ENCODE measurements at places on chromosomes 11 and 22. TPM values are rescaled to one million over a fixed set of nuclear protein-coding genes. Genes with fewer than 3 reads are reported as not detected.

Gene GATD1
- total RNA-seq, result 43.5 TPM

DNA sequence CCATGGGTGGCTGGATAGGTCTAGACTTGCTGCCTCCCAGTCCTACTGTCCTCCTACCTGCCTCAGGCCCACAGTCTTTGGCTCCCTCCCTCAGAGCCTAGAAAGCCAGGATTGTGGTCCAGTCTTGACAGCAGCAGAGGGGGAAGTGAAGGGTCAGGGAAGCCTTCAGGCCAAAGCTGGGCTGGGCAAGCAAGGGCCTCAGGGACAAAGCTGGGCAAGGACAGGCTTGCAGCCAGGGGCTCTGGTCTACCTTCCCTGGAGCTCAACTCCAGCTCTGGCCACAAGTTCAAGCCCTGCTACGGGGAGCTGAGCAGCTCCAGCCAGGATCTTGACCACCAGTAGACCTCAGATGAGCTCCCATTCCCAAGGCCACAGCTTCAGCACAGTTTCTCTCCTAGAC is 14.9 kb downstream of the LMO1 start:
- DNase-seq, result no peak

GRCh38 chr11:14329702-14330101 is 29.3 kb downstream of the RRAS2 start:
- no peak for DNase-seq

DNA sequence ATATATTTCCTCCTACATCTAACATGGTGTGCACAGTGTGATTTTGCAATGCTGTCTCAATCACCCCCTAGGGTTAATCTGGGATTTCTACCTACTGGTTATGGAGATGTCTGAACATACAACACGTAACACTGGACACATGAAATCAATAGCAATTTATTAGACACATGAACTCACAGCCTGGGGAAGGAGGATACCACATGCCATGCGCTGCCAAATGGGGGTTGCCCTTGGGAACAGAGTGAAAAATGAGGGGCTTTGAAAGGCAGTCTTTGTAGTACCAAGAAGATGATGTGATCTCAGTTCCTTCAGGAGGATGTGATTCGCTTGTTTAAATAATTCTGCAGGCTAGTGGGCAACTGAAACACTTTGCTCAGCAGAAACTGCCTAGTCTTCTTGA is 253.6 kb upstream of the LRRC4C start:
- DNase-seq, result no peak

DNA sequence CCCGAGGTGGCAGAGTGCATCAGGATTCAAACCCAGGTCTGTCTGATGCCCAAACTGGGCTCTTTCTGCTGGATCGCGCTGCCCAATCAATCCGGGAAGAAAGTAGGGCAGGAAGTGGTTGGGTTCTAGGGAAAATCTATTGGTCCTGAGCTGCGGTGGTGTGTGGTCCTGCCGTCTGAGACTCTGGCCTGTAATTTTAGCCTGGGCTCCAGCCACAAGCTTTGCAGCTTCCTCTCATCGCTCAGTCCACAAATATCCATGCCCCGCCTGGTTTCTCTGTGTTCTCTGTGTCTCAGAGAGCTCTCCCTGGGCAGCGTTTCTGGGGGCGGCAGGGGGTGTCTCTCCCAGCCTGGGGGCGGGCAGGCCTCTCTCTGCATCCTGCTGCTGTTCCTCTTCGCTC is 18.7 kb downstream of the CACNG2 start:
- no peak for DNase-seq

Data from left cardiac atrium (tissue), 4 donors.